GM13977 (cell line): ENCODE measurements at places on chromosomes 6 and 20.
A peak's percentile ranks its signal among the peaks of the same experiment; 100 is the strongest.

DNA sequence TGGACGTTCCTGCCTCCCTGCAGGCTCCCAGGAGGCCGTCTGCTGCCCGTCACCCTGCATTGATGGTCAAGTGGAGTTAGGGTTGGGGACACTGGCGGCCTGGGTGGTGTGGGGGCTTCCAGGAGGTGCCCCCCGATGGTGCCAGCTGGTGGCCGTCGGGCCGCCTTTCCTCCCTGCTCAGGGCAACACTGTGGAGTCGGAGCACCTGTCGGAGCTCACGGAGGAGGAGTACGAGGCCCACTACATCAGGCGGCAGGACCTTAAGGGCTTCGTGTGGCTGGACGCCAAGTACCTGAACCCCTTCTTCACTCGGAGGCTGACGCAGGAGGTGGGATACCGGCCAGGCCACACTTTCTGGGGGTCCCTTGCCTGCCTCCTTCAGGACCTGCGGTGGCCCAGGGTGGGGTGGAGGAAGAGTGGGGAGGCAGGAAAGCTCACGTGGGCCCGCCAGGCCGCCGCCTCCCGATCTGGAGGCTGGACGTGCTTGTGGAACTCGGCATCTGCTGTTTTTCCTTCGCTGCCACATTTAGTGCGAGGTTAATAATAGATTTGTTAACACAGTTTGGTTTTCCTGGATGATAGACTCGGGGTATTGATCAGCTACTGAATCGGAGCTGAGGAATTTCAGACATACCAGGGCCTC lies 28.6 kb downstream of the SPATA2 start:
- DNase-seq, result no peak

DNA sequence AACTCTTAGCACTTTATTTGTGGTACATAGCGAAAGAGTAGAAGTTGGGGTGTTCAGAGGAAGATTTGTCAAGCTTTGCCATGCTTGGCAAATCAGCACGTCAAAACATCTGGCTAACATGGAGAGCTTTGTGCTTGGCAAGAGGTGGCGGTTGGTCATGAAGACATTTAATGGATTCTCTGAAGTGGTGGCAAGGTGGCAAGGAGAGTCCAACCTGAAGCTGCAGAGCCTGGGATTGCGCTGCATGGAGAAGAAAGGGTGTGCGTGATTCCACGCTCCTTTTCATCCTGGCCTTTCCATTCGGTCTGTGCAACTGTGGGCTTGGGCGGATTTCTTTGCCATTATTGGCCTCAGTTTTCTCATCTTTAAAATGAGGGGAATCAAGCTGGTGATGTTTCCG lies 3.1 kb downstream of the PYGB start:
- DNase-seq, result no peak

- no peak for DNase-seq
These were observed 7.4 kb downstream of the ITPR3 start for GRCh38 chr6:33628401-33628964.

DNA sequence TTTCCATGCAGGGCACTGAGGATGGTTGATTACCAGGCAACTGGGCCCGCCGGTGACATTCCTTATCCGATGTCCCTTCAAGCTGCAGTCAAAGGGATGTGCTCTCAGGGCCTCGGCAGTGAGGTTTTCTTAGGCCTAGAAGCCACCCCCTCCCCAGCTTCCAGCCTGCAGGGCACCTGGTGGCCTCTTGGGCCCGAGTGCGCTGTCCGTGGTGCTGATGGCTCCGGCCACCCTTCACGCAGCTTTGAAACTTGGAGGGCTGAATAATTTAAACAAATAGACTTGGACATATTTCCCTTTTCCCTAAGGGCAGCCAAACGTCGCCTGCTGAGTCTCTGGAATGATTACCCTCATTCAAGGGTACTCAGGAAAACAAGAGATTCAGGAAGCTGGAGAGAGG lies 8.9 kb upstream of the MLN start:
- peak; percentile 69 for DNase-seq

DNA sequence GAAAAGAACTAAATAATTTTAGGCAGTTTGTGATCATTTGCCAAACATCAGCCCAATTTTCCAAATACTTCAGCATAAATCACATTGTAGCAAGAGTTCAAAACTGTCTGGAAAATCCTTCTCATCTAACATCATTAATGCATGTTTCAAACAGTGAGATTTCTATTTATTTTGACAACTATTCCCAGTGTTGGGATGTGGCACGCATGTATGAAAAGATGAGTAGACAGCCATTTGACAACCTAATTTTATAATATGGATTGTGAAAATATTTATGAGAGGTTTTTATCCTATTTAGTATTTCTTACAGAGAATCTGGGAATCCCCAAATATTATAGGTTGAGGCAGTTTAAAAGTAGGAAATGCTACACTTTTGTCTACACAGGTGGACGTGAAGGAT lies 357.6 kb upstream of the ARID1B start:
- DNase-seq, result no peak
